ENCODE measurements at places on chromosomes 3 and 15.

GRCh38 chr15:70708839-70709238 is 54.5 kb downstream of the UACA start:
- DNase-seq = no peak

DNA sequence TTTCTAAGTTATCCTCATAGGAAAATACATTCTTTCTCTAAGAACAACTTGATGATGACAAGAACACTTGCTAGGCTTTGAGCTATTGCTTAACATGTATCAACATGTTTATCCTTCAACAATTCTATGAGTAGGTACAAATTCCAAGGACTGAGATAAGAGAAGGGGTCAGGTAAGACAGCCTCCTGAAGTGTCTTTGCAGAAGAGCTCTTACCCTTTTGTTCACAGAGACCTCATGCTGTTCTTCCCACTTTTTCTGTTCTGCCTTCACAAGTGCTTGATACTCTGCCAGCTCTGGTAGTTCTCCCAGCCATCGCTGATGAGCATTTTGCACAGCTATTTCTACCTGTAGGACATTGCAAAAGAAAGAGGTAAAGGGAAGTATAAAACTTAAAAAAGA is 50.9 kb downstream of the CEP152 start:
- DNase-seq = no peak

GRCh38 chr3:194249323-194250097 is 101.6 kb downstream of the CPN2 start:
- peak; percentile 65 for DNase-seq

DNA sequence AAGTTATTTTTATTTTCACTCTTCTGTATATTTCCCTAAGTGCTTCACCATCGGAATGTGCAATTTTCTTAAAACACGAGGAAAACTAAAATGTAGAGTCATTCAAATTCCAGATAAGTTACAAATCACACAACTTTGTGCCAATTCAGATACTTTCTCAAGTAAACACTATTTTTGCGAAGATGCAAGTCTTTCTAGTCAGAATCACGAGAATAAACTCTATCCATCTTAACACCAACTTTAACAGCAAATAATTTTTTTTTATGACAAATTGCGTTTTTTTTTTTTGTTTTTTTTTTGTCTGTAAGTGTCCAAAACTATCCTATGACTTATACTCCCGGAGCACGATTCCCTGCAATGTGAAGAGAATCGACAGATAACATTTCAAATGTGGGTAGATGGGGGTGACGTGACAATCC is 1.3 kb downstream of the STAG1 start:
- no peak for DNase-seq

GRCh38 chr15:65431731-65432130 is 9.0 kb upstream of the IGDCC4 start:
- no peak for DNase-seq

DNA sequence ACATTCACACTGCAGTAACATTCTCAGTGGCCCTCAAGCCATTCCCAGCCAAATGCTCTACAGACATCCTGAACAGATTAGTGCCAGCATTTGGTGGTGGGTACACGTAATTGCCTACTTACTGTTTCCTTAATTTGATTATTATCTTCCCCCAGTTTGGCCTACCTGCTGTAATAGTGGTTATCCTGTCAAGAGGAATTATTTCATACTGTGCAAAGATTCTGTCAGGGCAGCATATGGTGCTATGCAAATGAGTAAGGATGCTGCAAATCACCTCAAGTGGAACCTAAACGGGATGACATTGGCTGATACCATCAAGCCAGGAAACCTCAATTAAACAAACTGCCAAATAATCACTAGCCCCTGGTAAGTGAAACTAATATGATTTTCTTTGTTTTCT is 88.7 kb downstream of the SEMA6D start:
- no peak for DNase-seq

GRCh38 chr3:63972987-63973386 is 50.3 kb downstream of the PSMD6 start:
- no peak for DNase-seq

DNA sequence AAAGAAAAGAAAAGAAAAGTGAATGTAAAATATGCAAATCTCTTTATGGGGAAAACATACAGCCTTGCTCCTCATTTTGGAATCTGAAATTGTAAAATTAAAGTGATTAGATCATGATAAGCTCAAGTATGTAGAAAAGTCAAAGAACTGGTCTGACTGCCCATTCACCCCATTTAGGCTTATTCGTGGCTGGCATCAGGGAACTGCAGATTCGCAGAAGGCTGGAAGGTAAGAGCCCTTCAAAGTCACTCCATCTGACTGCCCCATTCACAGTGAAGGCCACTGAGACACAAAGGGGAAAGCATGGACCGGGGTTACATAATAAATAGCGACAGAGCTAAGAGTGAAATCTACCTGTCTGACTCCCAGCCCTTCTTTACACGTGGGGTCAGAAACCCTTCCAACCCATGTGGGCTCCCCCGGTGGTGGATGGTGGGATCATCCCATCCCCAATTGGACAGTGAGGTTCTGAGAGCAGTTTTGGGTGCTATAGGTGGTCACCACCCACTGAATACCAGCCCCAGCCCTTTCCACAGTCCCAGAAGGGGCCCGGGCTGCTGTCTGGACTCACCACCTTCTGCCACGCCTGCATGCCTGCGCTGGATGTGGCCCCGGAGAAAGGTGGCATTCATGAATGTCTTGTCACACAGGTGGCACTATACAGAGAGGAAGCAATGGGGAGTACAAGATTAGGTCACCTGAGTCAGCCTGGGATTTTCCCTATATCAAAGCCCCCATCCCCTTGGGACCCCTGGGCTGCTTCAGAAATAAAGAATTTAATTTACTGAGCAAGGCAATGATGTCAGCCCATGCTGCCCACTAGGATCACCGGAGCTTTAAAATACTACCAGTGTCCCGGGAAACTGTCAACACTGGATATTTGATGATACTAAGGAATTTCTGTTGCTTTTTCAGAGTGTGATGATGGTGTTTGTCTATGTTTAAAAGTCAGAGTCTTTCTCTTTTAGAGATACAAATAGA is 17.9 kb downstream of the DZIP1L start:
- DNase-seq = no peak

DNA sequence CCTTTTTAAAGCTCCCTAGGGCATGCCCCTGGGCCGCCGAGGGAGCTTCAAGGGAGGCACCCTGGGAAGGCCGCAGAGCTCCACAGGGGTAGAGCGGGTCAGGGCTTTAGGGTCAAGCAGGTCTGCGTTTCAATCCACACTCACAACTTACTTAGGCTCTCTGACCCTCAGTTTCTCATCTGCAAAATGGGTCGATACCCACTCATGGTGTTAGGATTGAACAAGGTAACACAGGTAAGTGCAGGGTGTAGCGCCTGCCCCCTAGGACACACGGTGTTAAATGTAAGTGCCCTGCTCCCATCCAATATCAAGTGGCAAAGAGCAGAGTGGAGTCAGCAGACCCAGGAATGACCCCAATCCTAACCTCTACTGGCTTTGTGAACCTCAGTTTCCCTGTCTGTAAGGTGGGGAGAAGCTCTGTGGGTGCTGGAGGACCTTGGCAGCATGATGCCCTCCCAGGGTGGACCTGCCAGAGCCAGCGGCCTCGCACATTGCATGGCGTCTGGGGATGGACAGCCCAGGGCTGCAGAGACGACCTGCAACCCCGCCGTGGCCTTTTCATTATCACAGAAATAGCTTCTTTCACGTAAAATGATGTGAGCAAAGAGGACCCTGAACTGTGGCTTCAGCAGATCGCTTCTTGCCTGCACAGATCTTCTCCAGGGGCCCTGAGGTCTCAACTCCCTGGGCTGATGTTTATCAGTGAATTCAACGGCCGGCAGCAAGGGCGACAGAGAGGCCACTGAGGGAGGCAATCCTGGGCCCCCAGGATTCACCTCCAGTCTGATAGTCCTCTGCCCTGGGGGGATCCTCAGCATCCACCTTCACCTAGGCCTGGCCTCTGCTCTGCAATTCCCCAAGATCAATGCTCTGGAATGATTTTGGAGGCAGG is 138.5 kb downstream of the CHSY1 start:
- DNase-seq = no peak

- no peak for DNase-seq
Observed at GRCh38 chr3:15796771-15797641, 773 bp downstream of the ANKRD28 start.
